ENCODE measurements at places on chromosomes 16 and 17.

DNA sequence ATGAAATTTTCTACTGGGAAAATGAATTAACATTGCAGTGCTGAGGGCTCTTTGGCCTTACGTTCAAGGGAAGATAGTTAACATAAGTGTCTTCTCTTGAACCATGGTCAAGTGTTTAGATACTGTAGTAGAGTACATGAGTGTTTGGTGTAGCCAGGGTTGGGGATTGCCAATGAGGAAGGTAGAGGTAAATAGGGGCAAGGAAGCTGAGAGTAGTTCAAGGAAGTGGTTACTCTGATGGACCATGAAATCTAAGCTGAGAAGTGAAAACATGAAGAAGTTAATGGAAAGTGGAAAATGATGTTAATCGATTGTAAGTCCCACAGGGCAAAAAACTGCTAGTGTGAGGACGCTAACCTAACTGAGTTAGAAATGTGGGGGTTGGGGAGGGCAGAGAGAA, 249.6 kb upstream of the AXIN2 start:
- DNase-seq, result no peak

DNA sequence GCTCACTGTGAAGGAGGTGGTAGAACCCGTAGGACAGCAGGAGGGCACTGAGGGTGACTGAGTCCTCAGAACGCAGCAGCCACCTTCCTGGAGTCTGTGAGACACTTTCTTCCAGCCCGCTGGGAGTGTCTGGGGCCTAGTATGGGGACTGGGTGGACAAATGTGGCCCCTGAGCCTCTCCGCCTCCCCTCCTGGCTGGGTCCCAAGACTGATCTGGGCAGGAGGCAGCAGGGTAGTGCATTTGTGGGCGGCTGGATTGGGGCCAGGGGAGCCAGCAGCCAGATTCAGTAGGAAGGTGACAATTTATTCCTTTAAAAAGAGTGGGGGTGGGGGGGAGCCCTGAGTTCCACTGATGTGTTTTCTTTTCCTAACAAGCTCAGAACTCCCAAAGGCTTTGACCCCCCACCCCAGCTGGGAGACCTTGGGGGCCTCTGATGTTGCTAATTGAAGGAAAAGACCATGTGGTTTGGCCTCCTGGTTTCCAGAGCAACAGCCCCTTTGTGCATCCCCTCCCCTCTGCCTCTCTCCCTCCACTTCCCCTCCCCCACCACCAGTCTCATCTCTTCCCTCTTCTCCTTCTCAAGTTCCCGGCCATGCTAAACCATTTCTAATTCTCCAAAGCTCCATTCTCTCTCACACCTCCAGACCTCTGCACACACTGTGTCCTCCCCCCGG, 4.4 kb downstream of the CLEC19A start:
- no peak for DNase-seq

DNA sequence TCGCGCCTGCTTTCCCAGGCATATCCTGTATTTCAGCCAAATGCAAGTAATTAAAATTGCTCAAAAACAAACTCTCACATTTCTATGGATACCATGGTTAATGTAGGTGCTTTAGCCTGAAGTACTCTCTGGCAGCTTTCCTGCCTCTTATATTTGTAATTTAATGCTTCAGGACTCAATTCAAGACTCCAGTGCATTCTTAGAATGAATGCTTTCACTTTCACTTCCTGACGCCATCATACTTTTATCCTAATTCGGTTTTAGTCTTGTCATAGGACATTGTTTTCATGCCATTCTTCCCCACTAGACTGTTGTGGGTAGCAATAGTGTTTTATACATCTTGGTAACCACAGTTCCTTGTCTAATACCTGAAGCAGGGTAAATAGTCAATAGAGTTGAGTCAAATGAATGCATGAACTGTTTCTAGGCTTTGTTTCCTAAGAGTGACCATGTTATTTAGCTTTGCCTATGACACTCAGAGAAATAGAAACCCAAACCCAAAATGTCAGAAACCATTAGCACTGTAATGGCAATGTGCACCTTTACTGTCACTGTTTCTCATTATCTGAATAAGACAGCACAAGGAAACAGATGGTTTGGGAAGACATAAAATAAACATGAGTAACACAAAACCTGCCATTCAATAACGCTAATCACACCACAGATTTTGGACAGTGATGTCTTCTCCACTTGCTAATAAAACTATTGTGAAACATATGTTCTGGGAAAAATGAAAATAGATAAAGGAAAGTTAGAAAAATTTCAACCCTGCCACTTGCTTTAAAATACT, 705.5 kb downstream of the CDH11 start:
- DNase-seq, result no peak

GRCh38 chr17:2452216-2452750, 51.4 kb upstream of the MNT start:
- no peak for DNase-seq

DNA sequence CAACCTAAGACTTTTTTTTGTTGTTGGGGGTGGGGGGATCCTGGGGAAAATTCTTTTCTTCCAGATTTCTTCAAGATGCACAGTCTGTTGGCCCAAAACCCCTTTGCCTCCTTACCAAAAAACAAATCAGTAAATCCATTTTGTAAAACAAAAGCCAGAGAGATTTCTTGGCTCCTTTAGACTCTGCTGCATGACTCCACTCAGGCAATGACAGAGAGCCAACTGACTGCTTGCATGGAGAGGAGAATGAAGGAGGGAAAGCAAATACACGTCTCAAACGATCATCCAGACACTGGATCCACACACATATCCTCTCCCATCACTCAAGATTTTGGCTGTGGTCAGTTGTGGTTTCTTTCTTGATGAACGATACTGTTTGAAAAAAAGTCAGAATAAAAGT, 13.8 kb downstream of the COPRS start:
- DNase-seq, result no peak

- DNase-seq, result no peak
Observed at GRCh38 chr16:80372341-80372740, 168.5 kb upstream of the DYNLRB2 start.

GRCh38 chr16:85579923-85580580, 33.1 kb upstream of the GSE1 start:
- DNase-seq, result no peak

DNA sequence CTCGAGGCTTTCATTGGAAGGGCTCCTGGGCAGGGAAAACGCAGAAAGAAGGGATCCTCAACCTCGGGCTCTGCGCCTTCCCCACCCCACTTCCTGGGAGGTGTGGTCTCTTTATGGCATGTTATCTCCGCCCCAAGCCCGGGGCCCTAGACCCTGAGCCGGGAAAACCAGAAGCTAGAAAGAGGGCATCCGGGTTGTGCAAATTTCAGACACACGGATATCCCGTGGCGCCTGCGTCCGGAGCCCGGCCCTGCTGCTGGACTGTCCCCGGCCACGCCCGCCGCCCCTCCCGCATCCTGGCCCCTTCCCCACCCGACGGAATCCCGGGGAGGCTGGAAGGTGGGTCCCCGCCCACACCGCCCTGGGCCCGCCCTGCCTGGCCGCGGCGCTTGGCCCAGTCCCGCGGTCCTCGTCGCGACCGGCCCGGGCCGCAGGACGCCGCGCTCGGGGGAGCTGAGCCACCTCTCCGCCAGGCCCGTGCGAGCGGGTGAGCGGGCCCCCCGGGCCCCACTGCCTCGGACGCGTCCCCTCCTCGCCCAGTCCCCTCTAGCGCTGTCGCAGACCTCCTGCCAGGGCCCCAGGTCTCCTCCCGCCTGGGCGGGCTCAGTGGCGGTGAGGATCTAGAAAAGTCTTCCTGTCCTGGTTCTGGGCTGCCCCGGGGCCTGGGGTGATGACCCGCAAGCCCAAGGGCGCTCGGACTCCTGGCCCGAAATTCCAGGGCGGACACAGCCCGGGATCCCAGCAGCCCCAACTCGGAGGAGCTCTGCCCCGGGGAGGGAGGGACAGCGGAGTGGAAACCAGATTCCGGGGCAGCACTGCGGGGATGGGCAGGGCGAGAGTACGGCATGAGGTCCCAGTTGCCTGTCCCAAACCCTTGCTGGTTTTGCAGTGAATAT, at the start of gene SLC16A5:
Gene SLC16A5 (plus strand): TSS at position 397 of the 896 bp plus-strand sequence. CDS start 5,683 bp downstream, outside the sequence.
- no peak for DNase-seq

DNA sequence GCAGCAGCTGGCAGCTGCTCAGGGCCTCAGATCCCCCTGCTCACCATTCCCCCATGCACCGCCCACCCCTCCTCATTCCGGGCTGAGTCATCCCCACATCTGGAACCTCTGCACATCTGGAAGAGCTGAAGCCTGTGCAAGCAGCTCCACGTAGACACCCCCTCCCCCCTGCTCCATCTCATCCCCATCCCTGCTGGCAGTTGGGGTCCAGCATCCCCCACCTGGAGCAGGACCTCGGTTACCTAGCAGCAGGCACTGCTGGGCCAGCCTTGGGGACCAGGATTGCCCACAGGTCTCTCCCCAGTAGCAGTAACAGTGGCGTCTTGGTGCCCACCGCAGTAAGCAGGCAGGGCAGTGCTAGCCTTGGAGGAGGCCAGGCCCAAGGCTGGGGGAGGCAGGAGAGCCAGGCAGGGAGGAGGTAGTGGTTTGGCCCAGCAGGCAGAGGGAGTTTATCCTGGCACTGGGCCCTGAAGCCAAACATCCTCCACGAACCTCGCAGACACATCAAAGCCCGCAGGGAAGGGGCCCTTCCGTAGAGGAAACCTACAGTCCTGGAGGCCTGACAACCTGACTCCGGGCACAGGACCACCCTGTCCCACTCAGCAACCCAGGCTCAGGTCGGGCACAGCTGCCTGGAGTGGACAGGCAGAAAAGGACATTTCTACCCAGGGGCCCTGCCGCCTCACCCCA, 7.7 kb upstream of the TMEM92 start:
- DNase-seq, result peak; percentile 42

GRCh38 chr16:10995565-10995964, 51.2 kb downstream of the CLEC16A start:
- no peak for DNase-seq

- DNase-seq, result no peak
Observed at GRCh38 chr17:44915862-44916780, 821 bp upstream of the GFAP start.

- no peak for DNase-seq
Observed at GRCh38 chr16:59173408-59173831, 439.3 kb upstream of the GOT2 start.

- no peak for DNase-seq
Observed at GRCh38 chr17:61015966-61016365, 338.3 kb downstream of the BCAS3 start.

- no peak for DNase-seq
Observed at GRCh38 chr16:67248401-67249177, at the start of gene SLC9A5. Gene SLC9A5 (plus strand): TSS chr16:67248979. CDS start chr16:67249015, 36 bp downstream.

GRCh38 chr16:85571813-85572619, 41.1 kb upstream of the GSE1 start:
- DNase-seq, result no peak

GRCh38 chr17:77596491-77597417, 361.7 kb upstream of the TNRC6C start:
- DNase-seq, result no peak

- DNase-seq, result no peak
Observed at GRCh38 chr17:45828582-45829133, 16.0 kb upstream of the SPPL2C start.

- DNase-seq, result no peak
Observed at GRCh38 chr16:79943736-79944135, 343.2 kb upstream of the MAF start.

DNA sequence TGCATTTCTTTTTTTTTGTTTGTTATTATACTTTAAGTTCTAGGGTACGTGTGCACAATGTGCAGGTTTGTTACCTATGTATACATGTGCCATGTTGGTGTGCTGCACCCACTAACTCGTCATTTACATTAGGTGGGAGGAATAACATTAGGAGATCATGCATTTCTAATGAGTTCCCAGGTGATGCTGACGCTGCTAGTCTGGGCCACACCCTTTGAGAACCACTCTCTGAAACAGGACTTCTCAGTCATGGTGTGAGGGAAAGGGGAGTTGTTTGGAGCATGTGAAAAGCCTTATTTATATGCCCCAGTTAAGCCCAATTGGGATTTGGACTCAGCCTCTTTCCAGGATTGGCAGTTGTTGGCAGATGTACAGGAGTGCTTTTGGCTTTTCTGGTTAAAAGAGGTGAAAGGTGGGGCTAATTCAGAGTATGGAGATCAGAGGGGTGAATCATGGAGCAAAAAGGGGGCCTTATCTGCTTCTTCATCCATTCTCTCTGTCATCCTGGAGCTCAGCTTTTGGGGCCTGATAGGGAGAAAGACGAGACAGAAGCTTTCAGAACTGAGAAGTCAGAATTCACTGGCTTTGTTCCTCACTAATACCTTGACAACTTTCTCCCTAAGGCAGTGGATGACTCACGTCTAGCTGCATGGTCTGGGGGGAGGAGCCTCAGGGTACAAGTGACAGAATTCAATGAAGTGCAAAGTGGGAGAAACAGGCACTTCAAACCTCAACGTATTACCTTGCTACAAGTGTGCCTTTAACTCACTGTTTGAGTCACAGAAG, 180.0 kb upstream of the CACNG3 start:
- no peak for DNase-seq

DNA sequence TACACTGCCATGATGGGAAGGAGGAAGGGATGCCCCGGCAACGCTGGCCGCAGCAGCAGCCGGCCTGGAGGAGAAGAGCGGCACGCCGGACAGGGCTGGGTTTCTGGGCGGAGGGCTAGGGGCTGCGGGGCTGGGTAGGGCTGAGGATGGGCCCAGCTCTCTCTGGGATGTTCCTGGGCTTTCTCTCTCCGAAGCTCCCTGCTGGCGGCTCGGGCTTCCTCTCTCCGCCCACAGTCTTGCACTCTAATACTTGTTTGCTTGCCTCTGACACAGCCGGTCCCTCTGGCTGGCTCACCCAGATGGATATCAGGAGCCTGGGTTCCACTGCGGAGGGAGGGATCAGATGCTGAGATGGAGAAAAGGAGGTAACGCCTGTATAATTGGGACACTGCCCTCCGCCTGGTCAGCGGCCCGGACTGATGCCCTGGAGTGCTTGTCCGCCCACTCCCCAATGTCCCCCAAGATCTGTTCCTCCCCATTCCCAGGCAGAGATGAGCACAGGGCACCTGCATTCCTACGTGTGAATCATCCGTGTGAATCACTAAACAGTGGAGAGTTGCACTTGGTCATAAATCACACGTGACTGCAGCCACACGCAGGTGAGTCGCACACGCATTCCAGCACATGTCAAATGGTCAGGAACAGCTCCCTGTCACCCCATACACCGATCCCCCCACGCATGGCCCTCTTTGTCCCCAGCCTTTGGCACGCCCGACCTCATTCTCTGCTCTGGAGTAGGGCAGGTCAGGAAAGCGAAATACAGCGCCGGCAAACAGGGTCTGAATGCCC, at the start of gene ALOXE3:
Gene ALOXE3 (minus strand): TSS at position 535 of the 789 bp plus-strand sequence. CDS start 524 bp downstream, at position 11.
- no peak for DNase-seq

DNA sequence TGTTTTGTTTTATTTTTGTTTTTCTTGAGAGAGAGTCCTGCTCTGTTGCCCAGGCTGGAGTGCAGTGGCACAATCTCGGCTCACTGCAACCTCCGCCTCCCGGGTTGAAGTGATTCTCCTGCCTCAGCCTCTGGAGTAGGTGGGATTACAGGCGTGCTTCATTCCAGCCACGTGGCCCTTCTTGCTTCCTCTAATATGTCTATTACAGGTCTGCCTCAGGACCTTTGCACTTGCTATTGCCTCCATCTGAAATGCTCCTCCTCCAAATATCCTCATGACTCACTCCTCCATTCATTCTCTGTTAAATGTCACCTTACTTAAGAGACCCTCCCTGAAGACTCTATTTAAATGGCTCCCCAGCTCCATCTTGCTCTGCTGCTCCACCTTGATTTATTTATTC, 39.0 kb downstream of the LYRM9 start:
- DNase-seq, result no peak

All from frontal cortex (tissue), 4 donors.